Pulmonary artery endothelial cell (primary cell): ENCODE measurements at places on chromosomes 5 and 9. TPM values are rescaled to one million over a fixed set of nuclear protein-coding genes. Genes with fewer than 3 reads are reported as not detected.

HEMGN gene
- total RNA-seq = not detected in 2 replicates

ABO gene
- not detected in 2 replicates for total RNA-seq

DNA sequence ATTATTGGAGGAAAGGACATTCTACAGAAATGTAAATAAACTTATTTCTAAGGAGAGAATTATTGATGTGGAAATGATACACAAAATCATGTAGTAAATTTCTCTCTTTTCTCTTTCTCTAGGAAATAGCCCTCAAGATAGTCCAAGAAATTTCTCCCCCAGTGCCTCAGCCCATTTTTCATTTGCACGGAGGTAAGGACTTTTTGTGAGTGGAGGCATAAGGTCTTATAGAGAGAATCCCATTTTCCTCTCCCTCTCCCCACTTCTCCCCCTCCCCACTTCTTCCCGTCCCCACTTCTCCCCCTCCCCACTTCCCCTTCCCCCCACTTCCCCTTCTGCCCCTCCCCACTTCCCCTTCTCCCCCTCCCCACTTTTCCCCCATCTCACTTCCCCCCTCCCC lies 106.6 kb downstream of the CD180 start:
- DNase-seq = no peak

- no peak for DNase-seq
Observed at GRCh38 chr9:107869111-107869510, 379.5 kb upstream of the KLF4 start.

DNA sequence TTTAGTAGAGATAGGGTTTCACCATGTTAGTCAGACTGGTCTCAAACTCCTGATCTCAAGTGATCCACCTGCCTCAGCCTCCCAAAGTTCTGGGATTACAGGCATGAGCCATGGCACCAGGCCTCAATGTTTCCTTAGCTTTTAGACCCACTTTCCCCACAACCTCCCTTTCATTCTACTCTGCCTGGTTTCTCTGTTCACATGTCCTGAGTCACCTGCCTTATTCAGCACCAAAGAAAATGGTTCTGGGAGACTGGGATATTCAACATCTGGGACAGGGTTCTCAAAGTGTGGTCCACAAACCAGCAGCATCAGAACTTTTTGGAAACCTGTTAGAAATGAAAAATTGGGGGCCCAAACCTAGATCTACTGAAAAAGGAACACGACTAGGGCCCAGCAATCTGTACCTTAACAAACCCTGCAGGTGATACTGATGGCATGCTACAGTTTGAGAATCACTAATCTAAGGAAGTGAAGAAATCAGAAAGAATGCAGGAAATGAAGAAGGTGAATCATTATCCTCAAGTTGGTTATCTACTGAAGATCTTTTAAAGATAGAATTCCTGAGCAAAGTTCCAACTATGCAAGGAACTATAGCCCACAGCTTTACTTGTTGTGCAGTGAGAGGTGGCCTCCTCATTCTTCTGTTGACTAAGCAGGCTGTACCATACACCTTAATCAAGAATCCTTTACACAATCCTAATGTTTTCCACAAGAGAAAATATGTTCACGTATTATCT lies 51.8 kb upstream of the CTNNAL1 start:
- no peak for DNase-seq

- no peak for DNase-seq
Observed at GRCh38 chr5:582936-583635, 29.1 kb upstream of the CEP72 start.

DNA sequence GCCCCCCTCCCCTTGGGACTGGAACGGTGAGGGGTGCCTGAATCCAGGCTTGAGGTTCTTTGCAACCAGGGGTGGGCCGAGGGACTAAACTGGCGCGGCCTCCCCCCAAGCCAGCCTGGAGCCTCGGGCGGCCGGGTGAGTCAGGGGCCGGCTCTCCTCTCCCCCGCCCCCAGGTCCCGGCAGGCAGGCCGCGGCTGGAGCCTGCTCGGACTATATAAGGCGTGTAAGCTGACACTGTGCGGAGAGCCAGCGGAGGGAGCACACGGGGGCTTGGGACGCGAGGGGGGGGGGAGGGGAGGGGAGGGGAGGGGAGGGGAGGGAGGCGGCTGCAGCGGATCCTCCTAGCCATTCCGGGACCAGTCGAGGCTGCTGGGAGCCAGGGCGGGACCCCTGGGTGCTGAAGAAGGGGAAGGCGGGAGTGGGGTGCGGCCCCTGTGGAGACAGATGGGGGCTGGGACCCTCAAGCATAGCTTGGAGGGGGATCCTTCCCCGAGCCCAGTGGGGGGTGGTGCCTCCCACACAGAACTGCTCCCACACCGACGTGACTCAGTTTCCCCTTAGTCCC lies 595 bp downstream of the PDLIM7 start:
- DNase-seq = peak; percentile 75
